Stimulated activated CD8-positive, alpha-beta memory T cell treated with anti-CD3 and anti-CD28 coated beads, Interleukin-15, amount 100 ng/mL, for 4 hours (primary cell): ENCODE measurements at places on chromosomes 6 and 20.

DNA sequence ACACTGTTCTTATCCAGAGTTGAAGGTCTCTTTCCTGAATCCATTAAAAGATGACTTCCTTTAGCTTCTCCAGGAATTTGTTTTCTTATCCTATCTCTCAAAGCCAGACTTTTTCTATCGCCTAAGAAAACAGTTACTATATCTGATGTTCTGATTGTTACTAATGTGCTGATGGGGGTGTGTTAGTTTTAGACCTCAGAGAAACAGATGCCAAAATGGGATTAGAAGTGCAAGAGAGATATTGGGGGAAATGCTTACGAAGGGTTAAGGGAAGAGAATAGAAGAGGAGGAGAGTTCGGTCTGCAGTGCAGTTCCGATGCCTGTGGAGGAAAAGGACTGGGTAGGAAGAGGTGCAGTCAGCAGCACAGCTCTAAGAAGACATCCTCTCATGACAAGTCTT lies 35.7 kb upstream of the ADGRG6 start:
- no peak for DNase-seq

DNA sequence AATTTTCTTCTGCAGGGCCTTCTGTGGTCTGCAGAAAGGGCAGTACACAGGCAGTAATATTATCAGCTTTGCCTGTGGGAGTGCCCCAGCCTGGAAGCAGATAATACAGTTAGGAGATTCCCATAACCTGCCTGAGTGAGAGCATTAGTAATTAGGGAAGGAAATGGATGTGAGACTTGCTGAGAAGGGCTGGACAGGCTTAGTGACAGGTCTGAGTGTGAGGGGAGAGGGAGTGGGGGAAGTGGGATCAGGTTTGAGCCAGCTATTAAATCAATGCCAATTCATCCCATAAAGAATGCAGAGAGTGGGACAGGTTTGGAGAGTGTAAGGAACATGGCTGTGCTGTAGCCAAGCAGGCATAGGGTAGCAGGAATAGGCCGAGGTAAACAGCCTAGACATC lies 10.1 kb upstream of the CFAP206 start:
- no peak for DNase-seq

DNA sequence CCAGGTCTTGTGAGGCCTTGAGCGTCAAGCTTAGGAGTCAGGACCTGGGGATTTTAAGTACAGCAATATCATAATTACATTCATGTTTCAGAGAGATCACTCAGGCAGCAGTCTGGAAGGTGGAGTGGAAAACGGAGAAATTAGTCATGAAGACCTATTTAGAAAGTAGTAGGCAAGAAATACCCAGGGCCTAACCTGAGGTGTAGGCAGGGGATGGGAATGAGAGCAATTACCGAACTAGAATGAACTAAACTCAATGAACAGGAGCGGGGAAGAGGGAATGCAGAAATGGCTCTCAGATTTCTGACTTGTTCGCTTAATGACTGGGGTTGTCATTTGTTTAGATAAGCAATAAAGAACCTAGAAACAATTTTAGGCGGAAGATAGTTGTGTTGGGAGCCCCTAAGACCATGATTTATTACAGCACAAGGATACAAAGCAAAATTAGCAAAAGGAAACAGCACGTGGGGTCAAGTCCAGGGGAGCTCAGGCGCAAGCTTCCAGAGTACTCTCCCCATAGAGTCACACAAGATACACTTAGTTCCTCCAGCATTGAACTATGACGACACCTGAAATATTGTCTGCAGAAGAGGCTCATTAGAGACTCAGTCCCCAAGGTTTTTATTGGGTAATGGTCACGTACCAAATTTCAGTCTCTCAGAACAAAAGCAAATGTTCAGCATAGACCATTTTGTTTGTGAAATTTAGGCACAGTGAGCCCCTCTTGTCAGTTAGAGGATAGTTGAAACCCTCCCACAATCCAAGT lies 178.8 kb upstream of the AKAP12 start:
- no peak for DNase-seq

DNA sequence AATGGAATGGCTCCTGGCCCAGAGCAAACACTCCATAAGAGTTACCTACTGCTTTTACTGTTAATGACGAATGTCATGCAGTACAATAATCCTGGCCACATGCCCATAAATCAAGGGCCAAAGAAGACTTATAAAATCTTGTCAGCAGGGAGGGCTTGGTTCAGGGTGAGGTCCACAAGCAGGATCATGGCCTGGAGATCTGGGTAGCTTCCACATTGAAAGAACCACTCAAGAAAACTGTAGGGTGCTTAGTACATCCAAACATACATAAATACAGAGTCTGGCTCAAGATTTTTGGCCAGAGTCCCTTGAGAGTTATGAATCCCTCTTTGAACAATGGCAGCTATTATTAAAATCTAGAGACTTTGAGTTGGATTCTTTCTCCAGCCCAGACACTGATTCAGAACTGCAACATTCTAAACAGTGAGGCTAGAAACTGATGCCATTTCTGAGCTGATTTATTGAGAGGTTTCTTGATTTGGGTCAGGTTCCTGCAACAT lies 188.7 kb downstream of the CDC5L start:
- no peak for DNase-seq

- no peak for DNase-seq
Measured at GRCh38 chr20:55569084-55569483, 436.2 kb downstream of the CBLN4 start.

- no peak for DNase-seq
Measured at GRCh38 chr6:1581120-1581991, 28.4 kb upstream of the FOXC1 start.

- no peak for DNase-seq
Measured at GRCh38 chr6:16982807-16983206, 119.0 kb upstream of the STMND1 start.

DNA sequence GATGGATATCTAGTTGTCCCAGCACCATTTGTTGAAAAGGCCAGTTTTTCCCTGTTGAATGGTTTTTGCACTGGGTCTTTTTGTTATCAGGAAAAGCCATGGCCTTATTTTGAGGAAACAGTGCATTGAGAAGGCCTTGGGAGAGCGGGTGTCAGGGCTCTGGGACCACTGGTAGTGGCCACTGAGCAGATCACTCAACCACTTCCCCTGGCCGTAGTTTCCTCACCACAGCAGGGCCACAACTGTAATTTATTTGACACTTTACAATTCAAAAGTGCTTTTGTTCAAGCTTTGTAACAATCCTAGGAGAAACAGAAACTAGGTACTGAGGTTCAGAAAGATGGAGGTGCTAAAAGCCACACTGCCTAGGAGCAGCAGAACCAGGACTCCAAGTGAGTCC lies 281.8 kb downstream of the GMDS start:
- no peak for DNase-seq

DNA sequence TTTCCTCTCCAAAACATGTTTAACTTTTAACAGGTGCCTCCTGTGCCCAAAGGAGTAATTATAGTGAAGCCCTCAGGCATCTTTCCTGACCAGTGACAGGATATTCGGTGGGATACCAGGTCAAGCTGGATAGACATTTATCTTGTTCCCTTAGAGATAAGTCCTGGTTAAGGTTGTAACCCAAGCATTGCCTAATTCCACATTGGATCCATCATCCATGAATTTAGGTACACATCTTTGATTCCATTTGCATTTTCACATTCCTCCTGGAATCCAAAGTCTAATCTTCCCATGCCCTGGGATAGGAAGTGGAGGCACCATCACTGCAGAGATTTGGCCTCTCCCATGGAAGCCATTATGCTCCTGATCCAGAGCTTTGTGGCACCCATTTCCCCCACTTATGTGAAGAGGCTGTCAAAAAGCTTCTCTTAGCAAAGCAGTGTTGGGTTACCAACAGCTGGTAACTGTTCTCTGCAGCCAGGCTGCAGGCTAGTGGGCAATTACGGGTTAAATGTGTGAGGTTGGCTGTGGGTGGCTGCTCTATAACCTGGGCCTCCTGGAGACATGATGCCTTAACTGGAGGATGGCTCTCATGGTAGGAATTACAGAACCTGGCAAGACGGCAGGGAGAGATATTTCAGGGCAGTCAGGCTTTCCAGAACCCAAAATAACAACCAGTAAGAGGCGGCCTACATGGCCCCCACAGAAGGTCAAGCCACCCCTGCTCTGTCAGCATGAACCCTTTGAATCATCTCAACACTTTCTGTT lies 96.9 kb upstream of the VGLL2 start:
- no peak for DNase-seq

DNA sequence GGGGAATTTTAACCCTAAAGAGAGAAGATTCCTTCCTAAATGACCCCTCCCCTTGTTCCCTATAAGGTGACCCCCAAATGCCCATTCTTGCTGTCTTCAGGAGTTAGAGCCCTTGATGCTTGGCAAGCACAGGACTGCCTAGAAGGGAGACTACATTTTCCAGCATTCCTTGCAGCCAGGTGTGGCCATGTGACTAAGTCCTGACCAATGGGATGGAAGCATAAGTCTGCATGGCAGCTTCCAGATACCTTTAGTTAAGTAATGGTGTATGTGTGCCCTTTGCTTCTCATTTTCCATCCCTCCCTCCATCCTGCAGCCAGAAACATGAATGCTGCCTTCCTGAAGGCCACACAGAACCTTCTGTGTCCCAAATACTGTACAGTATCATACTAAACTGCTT lies 5.5 kb downstream of the BFSP1 start:
- DNase-seq: no peak

DNA sequence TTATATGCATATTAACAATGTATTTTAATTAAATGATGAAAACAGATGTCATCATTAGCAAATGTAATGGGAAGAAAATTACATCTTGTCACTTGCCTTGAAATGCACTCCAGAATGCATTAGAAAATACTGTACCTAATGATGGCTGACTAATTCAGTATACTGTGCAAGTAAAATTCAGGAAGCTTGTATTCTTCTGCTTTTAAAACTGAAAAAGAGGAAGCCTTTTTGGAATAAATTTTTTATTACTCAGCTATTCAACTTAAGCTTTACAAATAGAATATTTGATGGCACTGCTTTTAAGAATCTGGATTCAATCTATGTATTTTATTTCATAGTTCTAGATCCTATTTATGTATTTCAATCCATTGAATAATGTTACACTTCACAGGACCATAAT lies 195.5 kb downstream of the RIMS1 start:
- DNase-seq: no peak

GRCh38 chr6:90140683-90141082 lies 156.0 kb downstream of the BACH2 start:
- DNase-seq: no peak

- DNase-seq: no peak
Measured at GRCh38 chr6:3750317-3751076, 1.0 kb downstream of the PXDC1 start.

DNA sequence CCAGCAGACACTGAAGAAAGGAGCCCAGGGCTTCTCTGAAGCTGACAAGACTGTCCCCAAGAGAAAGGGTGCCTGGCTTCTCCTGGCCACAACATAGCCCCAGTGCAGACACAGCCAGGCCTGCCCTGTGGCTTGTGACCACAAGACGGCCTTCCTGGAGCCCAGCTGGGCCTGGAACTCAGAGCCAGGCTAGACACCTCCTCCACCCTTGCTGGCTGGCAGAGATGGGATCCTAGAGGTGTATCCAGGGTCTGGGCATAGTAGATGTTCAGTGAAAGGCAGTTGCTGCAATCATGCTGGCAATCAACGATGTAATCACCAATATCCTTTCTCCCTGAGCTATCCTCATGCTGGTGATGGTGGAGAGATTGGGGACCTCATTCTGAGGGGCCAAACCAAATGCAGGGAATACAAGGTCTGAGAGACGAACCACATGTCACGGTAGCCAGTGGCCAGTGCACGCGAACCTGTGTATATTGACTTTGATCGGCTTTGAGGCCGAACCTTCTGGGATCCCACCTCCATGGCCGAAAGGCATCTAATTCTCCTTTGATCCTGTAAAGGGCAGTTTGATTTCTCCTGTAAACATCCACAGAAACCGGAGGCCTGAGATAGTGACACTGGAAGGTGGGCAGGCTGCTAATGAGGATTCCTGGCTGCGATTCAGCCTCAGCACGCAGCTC lies 115.2 kb downstream of the PSMB1 start:
- no peak for DNase-seq

DNA sequence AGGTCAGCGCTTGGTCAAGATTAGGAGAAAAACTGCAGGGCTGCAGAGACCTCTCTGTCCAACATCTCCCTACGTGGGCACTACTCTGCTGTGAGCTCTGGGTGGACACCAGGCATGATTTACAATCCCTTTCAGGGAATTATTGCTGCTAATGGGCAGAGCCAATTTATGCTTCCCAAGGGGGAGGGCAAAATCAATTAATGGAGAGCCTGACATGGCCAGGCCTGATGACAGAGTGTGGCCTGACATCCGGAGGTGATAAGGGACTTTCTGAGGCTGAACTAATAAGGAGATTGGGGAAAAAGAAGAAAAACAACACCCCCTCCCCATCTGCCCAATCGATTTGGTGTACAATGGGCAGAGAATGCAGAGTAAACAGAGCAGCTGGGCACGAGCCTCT lies 5.0 kb upstream of the KCNK16 start:
- no peak for DNase-seq

GRCh38 chr20:10713161-10713560 lies 39.4 kb upstream of the JAG1 start:
- DNase-seq: no peak

- no peak for DNase-seq
Measured at GRCh38 chr6:142289687-142290086, 12.1 kb upstream of the ADGRG6 start.

DNA sequence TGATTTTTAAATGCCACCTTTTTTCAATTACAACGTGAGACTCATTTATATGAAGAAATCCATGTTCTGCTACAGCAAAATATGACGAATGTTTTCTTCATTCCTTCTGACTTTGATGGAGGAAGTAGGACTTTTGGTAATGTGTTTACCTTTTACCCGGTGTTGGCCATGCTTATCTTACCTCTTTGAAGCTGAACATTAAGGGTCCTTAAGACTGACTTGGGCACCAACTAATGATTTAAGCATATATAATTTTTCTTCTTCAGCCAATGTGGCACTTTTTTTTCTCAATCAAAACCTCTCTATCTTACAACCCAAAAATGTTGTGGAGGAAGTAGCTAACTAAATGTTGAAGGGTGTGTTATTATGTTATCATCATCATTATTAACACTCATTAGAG lies 337.5 kb downstream of the EPHA7 start:
- DNase-seq: no peak

GRCh38 chr6:80098392-80098791 lies 8.1 kb upstream of the BCKDHB start:
- no peak for DNase-seq

DNA sequence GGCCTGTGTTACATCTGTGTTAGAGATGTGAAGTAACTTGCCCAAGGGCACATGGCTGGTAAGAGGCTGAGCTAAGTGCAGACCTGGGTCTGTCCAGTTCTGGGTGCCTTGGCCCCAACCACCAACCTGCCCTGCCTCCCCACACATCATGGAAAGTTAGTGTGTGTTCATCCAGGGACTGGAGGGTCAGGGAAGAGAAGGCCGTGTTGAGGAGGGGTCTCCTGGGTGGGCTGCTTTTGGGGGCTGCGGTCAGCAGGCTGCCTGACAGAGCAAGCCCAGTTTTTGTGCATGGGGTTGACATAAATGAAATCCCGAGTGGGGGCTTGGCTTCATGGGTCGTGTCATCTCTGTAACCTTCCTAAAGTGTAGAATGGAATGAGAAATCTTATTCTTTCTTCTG lies 10.9 kb downstream of the PYGB start:
- no peak for DNase-seq

- DNase-seq: no peak
Measured at GRCh38 chr20:13305284-13305683, 84.2 kb downstream of the ISM1 start.
